Left colon (tissue), 2 donors: ENCODE measurements at places on chromosomes 2 and 18.
A peak's percentile ranks its signal among the peaks of the same experiment; 100 is the strongest.

GRCh38 chr2:121256720-121257479 is 28.1 kb downstream of the TFCP2L1 start:
- peak; percentile 73 for DNase-seq

DNA sequence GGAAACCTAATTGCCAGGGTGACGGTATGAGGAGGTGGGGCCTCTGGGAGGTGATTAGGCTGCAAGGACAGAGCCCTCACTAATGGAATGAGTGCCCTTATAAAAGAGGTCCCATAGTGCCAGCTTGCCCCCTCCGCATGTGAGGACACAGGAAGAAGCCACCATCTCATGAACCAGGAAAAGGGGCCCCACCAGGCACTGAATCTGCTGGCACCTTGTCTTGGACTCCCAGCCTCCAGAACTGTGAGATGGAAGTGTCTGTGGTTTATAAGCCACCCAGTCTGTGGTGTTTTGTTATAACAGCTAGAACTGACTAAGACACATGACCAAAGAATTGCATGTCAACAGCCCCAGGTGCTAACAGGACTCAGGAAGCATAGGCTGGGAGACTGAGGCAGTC is 214.3 kb downstream of the MGAT5 start:
- DNase-seq, result no peak

- no peak for DNase-seq
Observed at GRCh38 chr2:154343282-154343681, 355.2 kb upstream of the KCNJ3 start.

GRCh38 chr2:85291425-85292023 is 36.3 kb downstream of the TGOLN2 start:
- no peak for DNase-seq

GRCh38 chr2:216922175-216922780 is 62.4 kb upstream of the TNP1 start:
- no peak for DNase-seq

GRCh38 chr2:43217228-43218154 is 8.9 kb downstream of the ZFP36L2 start:
- no peak for DNase-seq

DNA sequence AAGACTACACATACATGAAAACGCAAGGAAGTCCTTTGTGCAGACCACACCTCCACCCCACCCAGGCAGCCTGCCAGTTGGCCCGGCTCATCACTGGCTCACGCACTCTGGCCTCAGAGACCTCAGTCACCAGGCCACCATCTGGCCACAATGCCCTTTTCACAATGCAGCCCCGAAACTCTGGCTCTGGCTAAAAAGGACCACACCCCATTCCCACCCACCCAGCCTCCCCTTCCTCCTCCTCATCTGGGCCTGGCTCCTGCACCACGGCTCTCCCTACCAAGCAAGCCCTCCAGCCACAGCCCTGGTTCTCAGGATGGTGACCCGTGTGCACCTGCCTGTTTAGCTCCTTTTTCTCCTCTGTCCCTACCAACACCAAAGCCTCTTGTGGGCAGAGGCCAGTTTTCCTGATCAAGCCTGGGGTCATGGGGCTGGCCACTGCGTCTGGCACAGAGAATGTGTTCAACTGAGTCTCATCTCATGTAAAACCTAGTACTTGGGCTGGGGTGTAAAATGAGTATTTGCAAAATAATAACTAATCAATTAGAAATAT is 7.4 kb downstream of the HDAC4 start:
- no peak for DNase-seq

- no peak for DNase-seq
Observed at GRCh38 chr2:101843048-101843447, 145.5 kb downstream of the MAP4K4 start.

GRCh38 chr2:113842919-113843736 is 46.8 kb upstream of the ACTR3 start:
- no peak for DNase-seq
